Head of caudate nucleus (tissue), 42 donors: ENCODE measurements at places on chromosomes 16 and 17.

- DNase-seq = peak; percentile 26
Observed at GRCh38 chr17:1413281-1413791, 13.3 kb upstream of the YWHAE start.

DNA sequence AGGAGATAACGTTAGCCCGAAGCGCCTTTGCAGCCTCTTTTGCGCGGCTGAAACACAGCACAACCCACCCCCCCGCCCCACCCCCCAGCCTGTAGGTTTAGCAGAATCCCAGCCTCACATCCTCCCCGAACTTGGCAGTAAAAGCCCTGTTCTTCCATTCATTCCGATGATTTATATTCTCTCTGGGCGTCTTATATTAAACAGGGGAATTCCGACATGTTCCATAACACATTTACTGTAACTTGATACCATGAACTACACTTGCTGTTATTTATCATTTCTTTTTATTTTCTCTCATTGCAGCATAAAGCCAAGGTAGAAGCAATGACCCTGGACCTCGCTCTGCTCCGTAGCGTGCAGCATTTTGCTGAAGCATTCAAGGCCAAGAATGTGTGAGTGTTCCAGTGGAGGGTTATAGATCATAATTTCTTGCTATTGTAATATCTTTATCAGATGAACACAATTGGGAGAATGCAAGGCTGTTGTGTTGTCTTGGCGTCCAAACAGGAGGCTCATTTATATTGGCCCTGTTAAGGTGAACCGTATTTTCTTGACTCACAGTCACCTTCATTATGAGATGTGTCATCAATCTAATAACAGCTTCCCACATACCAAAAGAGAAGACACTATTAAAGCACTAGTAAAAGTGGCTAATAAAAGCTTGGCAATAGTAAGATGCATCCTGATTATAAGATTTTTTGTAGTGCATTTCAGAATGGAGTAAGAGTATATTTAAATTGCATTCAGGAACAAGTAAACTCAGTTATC lies 287.3 kb downstream of the WWOX start:
- no peak for DNase-seq

GRCh38 chr17:14015271-14015670 lies 54.0 kb upstream of the COX10 start:
- DNase-seq = no peak

DNA sequence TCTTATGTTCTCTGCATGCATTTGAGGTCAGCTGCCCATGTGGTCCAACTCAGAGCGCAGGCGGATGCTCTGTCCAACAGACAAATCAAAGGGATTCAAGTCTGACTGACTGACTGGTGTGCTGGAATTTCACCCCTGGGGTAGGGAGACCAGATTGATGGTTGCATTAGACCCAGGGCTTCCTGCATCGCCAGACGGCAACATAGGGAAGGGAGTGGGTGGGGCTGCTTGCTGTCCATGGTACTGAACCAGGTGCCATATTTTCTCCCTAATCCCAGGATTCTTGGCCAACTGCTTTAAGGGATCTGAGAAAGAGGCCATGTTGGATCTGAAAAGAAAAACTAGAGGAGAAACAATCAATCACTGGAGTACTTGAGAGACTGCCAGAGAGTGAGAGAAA lies 332.0 kb downstream of the XYLT1 start:
- DNase-seq = no peak

DNA sequence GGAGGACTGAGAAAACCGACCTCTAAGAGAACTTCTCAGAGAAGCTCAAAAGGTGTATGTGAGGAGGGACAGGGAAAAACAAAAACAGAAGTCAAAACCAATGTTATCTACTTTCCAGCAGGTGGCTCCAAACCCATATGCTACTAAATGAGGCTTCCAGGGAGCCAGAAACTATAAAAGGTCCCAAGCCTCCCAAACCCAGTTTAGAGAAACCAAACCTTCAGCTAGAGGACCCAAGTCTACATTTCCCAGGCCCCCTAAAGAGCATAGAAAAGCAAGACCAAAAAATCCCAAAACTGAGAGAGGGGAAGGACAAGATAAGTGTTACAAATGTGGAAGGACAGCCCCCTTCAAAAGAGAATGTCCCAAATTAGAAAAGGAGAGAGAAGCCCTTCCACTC lies 3.7 kb downstream of the HPR start:
- DNase-seq = peak; percentile 34

DNA sequence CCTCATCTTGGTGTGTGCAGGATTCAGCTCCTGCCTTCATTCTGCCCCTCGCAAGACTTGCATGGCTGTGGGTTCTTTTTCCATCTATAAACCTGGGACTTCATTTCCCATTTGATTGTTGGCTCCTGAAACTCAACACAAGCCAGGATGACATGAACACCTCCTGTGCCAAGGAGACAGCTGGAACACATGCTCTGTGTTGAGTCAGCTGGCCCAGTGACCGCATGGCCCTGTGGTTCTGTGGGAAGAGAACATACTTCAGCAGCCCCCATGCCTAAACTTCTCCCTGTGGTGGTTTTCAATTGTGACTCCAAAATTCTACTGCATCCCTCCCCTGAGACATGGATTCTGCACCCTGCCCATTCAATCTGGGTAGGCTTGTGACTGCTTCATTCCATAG lies 57.9 kb upstream of the FOXF1 start:
- DNase-seq = no peak

DNA sequence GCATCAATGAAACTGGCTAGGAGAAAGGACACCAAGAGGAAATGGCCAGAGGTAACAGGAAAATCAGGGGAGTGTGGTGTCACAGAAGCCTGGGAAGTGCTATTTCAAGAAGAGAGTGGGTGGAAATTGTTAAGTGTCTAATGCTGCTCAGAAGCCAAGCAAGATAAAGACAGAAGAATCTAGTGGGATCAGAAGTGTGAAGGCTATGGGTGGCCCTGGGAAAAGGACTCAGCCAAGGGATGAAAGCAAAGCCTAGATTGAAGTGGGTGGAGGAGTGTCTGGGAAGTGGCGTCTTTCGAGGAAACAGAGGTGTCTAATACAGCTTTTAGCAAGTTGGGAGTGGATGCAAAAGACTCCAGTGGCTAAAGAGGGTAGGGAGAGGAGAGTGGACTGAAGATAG lies 13.4 kb downstream of the PDZD9 start:
- no peak for DNase-seq

DNA sequence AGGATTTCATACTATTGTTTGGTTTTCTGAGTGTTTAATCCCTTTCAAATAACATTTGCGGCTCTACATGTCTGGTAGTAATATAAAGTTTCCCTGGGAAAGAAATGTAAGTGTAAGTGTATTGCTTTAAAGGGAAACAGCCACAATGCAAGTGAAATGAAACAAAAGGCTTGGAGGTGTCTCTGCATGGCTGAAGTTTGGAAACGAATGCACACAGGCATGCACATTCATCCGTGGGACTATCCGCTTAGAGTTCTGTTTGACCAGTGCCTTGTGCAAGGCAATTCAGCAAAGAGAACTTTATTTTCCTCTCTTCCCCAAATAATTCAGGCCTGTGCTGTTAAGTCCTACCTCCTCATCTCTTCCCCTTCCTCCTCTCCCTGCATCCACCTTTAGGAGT lies 56.1 kb upstream of the MRTFB start:
- no peak for DNase-seq

- DNase-seq = no peak
Observed at GRCh38 chr17:16199093-16199492, 16.2 kb downstream of the NCOR1 start.

- DNase-seq = no peak
Observed at GRCh38 chr17:82154881-82155331, 56.9 kb upstream of the FASN start.

DNA sequence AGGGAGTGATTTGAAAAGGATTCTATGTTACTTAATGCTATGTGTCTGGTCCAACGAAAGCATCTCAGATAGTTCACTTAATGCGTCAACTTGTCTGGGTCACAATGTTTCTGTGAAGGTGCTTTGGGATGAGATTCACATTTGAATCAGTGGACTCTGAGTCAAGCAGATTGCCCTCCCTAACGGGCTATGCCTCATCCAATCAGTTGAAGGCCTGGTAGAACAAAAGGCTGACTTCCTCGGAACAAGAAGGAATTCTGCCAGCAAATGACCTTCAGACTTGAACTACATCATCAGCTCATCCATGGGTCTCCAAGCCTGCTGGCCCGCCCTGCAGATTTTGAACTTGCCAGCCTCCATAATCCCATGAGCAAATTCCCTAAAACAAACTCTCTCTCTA lies 15.2 kb downstream of the EMP2 start:
- DNase-seq = no peak

DNA sequence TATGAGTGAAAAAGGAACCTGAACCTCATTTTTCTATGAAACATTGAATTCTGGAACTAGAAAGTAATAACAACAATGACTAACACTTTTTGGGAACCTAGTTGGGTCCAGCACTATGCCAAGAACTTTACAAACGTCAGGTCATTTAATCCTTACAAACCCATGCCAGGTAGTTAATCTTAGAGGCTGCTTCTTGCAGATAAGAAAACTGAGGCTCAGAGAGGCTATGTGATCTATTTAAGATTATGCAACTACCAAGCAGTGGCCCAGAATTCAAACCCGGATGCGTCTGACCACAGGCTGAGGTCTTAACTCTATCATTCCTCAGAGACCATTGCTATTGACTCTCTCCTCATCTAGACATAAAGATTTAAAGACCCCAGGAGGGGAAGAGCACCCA lies 358.7 kb downstream of the GRIN2A start:
- DNase-seq = no peak

GRCh38 chr17:3497101-3497500 lies 21.3 kb downstream of the ASPA start:
- no peak for DNase-seq

GRCh38 chr17:80106751-80107150 lies 5.4 kb downstream of the GAA start:
- no peak for DNase-seq

DNA sequence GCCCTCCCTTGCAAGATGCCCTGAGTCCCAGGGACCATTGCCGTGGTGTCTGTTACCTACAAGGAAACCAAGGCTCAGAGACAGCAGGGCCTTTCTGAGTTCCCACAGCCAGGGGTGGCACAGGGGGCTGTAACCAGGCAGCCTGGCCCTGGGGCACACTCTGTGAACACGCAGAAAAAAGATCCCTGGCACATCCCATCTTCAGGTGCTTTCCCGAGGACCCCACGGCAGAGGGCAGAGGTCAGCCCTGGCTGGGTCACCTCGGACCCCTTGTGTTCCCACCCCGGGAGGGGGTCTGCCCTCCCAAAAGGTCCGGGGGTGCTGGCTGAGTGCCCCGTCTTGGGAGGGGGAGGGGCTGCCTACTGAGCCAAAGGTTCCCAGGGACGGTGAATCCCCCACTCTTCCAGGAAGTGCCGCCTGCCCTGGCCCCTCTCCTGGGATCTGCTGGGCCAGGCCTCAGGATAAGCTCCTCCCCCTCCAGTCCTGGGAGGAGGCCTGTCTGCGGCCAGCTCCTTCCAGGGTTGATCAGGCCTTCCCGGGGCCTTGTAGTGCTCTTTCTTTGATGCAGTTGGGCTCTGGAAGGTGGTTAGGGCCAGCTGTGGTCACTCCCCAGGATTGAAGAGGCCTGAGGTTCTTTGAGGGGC lies 8.1 kb downstream of the GLIS2 start:
- DNase-seq = no peak

GRCh38 chr17:67679225-67679624 lies 38.5 kb upstream of the NOL11 start:
- DNase-seq = no peak

- DNase-seq = no peak
Observed at GRCh38 chr17:67619555-67619954, 98.2 kb upstream of the NOL11 start.

DNA sequence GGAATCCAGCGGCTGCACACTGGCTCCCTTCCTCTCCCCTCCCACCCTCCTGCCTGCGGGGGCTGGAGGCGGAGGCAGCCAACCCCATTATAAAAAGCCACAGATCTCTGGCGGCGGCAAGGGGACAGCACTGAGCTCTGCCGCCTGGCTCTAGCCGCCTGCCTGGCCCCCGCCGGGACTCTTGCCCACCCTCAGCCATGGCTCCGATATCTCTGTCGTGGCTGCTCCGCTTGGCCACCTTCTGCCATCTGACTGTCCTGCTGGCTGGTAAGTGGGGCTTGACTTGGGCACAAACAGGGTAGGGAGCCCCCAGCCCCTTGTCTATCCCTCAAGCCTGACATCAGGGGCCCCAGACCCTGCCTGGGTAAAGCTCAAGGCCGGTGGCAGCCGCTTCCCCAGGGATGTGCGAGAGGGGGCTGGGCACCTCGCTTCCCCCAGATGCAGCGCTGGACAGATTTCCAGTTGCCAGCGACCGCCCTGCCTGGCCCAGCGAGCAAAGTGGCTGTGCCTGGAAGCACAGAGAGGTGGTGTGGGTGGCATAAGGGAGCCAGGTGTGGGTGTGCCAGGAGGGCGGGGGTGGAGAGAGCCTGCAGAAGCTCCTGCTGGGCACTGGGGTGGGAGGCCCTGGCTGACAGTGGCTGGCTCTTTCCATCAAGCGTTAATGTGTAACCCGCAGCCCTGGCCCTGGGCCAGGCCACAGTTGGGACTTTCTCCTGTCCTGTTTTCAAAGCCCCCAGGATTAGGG lies at the start of gene CX3CL1:
Gene CX3CL1 (plus strand): TSS at position 119 of the 745 bp plus-strand sequence. CDS start 79 bp downstream, at position 198.
- DNase-seq = peak; percentile 80

GRCh38 chr17:40596261-40596919 lies 31.1 kb upstream of the CCR7 start:
- no peak for DNase-seq

DNA sequence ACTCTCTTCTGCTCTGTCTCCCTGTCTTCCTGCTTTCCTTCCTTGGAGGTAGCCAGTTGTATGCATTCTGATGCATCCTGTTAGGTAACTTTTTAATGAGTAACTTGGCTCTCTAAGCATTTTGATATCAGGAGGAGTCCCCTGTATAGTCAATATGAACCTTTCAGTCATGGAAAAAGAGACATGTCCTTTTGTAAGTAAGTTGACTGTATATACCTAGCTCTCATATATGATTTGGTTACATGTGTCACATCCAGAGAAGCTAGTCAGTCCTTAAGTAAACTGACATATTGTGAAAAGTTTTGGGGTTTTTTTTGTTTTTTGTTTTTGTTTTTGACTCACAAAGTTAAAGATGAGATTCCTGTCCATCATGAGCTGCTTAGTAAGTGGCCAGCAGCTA lies 18.8 kb downstream of the UTP18 start:
- DNase-seq = no peak
